ENCODE measurements at places on chromosomes 12 and 14. TPM values are rescaled to one million over a fixed set of nuclear protein-coding genes. Genes with fewer than 3 reads are reported as not detected.

DNA sequence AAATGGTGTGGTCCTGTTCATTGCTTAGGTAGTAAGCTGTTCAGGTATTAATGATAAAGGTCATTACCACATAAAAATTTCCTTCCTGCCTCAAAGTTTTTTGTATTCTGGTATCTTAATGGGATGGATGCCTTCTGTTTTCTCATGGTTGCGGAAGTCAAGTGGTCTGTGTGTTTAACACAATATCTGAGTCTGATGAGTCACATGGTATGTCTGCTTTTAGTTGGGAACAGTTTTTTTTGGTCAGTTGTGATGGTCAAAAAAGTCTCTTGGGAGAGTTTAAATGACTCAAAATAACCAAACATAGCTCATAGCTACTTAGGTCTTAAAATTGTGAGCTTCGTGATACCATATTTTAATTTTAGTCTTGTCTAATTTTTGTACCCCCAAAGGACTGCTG is 40.7 kb downstream of the STK38L start:
- no peak for DNase-seq

The BHLHE41 gene
- total RNA-seq, result 3.5 TPM

The TCL1B gene
- not detected for total RNA-seq

The TMEM119 gene
- total RNA-seq, result 62.4 TPM

- no peak for DNase-seq
These were observed 2.6 kb upstream of the PRKAB1 start for GRCh38 chr12:119665164-119665929.

The RNASE7 gene
- not detected for total RNA-seq

All from urinary bladder (tissue), 4 donors.